Stimulated activated CD8-positive, alpha-beta memory T cell treated with anti-CD3 and anti-CD28 coated beads, Interleukin-15, amount 100 ng/mL, for 1 hour (primary cell): ENCODE measurements at places on chromosomes 1 and 21.

DNA sequence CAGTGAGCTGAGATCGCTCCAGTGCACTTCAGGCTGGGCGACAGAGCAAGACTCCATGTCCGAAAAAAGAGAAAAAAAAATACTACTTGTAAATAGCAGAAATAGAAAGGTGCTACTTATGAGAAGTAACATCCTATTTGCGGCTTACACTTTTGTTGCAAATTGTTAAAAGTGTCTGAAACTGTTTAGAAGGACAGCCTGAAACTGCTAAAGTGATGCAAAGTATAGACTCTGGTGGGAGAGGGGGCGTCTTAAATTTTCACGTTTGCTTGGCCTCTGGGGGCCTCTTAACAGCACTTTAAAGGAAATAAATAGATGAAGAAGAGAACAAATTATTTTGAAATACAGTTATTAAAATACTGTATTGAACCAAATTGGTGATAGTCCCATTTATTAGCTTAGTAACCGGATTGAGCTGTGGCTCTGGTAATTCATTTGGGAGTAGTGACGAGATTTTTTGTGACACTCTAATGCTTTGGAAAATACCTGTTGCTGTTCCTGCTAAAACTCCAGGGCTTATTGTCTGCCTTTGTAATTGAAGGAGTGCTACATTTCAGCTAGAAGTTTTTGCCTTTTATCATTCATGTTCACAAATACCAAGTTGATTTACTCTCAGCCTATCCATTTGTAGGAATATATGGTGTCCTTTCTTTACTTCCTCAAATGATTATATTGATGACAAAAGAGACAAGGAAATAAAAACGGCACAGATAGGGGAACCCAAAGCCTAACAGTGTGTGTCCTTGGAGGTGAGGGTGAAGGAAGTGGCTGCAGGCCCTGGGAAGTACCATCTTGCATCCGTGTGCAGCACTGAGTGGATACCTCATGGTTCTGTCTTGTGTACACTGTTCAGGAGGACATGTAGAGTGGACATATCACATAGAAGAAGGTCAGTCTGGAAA lies 6.2 kb downstream of the PKNOX1 start:
- DNase-seq: no peak

GRCh38 chr1:88541596-88541995 lies 142.5 kb upstream of the PKN2 start:
- no peak for DNase-seq

DNA sequence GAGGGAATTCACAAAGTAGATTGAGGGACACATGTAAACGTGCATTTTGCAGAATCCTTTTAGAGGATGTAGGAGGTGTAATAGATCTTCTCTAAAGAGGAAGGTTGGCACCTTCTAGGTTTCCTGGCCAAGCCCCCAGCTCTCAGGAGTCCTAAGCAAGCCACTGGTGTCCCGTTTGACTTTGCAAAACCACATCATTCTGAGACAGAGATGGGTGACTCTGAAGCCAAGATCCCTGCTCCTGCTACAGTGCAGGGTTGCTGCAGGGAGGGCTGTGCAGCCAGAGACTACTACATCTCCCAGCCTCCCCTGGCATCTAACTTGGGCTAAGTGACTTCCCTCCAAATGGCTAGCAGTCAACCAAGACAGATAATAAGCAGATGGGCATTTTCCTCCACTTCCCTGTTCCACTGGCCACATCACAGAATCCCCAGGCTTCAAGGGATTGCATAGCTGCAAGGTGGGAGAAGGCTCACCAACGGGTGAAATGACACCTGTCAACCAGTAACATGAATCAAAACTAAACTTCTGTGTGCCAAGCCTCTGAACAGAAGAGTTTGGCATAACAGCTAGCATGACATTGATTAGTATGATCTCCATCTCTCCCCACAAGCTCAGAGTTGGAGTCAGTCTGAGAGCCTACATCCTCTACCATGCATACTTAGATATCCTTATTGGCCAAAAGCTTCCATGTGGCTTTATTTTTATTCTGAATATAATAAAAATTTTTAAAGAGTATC lies 129.6 kb upstream of the COA6 start:
- DNase-seq: no peak

- no peak for DNase-seq
Observed at GRCh38 chr1:31651089-31651420, 6.4 kb upstream of the PEF1 start.

GRCh38 chr1:16073490-16074119 lies at the start of gene FAM131C:
Gene FAM131C, minus strand, starts transcription at chr1:16073651. Its CDS starts 209 bp downstream, at chr1:16073442.
- no peak for DNase-seq

DNA sequence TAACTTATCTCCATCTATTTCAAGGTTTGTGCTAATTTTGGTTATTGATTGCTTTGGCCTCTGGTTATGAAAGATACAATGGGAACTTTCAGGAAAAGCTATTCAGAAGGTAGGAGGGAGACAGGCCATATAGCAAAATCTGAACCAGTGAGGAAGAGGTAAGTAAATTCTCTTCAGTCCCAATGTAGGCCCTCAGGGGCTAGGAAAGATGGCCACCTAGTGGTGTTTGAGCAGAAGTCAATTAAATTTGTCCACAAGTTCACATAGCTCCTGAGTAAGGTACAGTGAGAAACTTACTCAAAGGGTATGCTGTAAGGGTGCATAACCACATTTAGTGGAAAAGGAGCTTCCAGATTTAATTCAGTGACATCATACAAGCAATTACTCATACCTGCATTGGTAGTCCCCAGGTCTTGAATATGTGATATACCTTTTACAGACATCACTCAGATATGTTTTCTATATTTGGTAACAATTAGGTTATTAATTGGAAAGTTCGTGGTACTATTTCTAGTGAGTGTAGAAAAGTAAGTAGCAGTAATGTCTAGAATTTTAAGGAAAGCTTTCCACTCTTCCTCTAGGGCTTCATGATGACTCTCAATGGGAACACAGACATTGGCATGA lies 21.4 kb upstream of the FMO1 start:
- no peak for DNase-seq

DNA sequence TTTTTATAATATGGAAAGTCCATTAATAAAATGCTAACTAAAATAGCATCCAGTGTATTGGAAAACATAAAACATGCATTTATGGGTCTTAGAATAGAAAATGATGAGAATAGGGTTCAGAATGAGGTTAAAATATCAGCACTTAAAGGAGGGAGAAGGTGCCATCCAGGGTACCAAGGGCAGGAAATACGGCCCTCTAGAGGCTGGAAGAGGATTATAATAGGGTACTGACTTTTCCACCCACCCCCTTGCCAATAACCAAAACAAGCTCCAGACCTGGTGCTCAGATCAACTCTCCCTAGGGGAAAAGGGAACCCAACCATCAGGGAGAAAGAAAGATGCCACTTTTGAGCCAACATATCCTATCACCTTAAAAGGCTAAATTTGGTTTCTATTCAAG lies 26.7 kb downstream of the ASTN1 start:
- DNase-seq: no peak

DNA sequence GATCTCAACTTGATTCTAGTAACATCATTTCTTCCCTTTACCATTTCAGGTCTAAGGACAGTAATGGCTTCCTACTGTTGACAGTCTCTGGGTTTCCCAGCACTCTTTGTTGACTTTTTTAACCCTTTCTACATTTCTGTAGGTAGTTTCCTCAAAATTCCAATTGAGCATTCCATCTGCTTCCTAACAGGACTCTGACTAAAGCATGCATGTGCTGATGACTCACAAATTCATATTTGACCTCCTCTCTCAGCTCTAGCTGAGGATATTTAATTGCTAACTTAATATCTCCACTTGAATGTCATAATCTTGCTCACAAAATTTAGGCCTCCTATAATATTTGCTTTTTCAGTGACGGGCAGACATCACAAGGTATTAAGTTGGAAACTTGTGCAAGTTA lies 93.3 kb upstream of the ZNHIT6 start:
- DNase-seq: no peak

DNA sequence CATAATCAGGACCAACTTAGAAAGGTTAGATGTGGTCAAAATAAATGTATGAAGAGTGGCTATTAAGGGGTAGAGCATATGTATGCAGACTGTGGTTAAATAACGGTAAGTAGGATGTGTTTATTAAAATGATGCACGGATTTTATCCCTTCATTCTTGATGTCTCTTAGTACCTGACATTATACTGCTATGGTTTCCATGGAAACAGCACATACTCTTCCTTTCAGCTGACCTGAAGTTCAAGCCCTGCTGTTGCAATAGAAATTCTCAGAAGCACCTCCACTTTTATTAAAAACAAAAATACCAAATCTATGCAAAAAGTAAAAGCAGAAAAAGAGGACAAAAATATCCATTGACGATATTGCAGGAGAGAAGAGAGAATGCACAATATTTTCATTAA lies 381.4 kb downstream of the RWDD3 start:
- DNase-seq: no peak

DNA sequence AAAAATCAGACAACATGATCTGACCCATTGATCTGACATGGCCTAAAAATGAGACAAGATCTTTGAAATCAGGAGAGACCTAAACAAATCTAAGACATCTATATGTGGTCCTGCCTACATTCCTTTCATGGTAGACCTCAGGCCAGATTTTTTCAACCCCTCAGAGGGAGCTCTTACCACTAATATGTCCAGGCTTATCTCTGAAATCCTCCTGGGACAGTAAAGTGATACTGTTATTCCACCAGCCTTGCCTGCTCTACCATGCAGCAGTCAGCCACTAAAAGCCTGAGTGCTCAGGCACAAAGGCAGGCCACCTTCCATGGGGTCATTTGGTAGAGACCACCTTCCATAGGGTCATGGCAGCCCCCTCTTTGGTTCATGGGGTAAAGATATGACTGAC lies 126.9 kb downstream of the TBX15 start:
- no peak for DNase-seq

GRCh38 chr1:155925506-155925905 lies 8.7 kb downstream of the KHDC4 start:
- DNase-seq: no peak
